ENCODE measurements at places on chromosomes 7 and 10. TPM values are rescaled to one million over a fixed set of nuclear protein-coding genes. Genes with fewer than 3 reads are reported as not detected.

TRAPPC14 gene
- total RNA-seq, result 7.4 TPM

- no peaks in the 10 kb centered on the region for H3K27me3 ChIP-seq
- DNase-seq, result peak; percentile 66
- peak overlapping the region; percentile 87 for H3K27ac ChIP-seq
These were observed 27.8 kb downstream of the MRC1 start for GRCh38 chr10:17836942-17837341.

- no peak overlapping the region for H3K27ac ChIP-seq
- H3K4me1 ChIP-seq, result peaks cover 21% of the 10 kb centered on the region
- H3K4me3 ChIP-seq, result no peak overlapping the region
- no peaks in the 10 kb centered on the region for H3K36me3 ChIP-seq
These were observed 19.6 kb upstream of the CDCA7L start for GRCh38 chr7:21965291-21965690.

- H3K4me1 ChIP-seq, result peaks cover 35% of the 10 kb centered on the region
- H3K36me3 ChIP-seq, result no peaks in the 10 kb centered on the region
- H3K4me3 ChIP-seq, result no peak overlapping the region
- no peak overlapping the region for H3K27ac ChIP-seq
- DNase-seq, result no peak
These were observed 151.5 kb upstream of the SHH start for GRCh38 chr7:155963771-155964195.

- no peak overlapping the region for H3K4me3 ChIP-seq
- no peaks in the 10 kb centered on the region for H3K4me1 ChIP-seq
- H3K36me3 ChIP-seq, result no peaks in the 10 kb centered on the region
These were observed 166.2 kb upstream of the PRR15 start for GRCh38 chr7:29397398-29397797.

GRCh38 chr10:49309691-49310411, 10.9 kb downstream of the C10orf71 start:
- no peaks in the 10 kb centered on the region for H3K36me3 ChIP-seq
- H3K27me3 ChIP-seq, result no peaks in the 10 kb centered on the region
- no peak overlapping the region for H3K4me3 ChIP-seq
- DNase-seq, result no peak
- H3K4me1 ChIP-seq, result no peaks in the 10 kb centered on the region

ADAMTS14 gene
- 0.66 TPM for total RNA-seq

HGF gene
- total RNA-seq, result not detected

DNA sequence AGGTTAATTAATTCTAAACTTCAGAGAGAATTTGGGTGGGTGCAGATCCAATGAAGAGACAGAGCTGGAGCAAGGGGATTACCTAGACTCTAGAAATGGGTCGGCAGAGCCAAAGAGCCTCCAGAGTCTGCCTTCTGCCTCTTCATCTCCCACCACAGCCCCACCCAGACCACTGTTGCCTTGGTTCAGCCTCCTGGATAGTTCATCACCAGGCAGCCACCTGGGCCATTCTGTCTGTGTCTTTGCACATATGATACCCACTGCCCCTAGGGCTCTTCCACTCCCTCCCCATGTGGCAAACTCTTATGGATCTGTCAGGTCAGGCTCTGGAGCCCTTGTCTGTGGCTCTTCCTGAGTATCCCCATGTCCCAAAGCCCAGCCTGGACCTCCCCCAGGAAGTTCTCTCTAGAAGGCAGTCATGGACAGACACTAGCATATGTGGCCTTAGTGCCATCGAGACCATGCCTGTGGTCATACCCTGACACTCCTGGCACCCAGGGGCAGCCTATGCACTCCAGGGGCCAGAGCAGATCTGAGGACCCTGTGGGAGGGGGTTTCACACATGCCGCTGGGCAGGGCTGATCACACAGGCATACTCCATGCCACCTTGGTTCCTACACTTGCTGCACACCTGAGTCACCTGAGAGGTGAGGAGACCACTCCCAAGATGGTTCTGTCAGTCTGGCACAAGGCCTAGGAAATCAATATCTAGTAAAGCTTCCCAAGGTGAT, 41.6 kb downstream of the FRMPD2 start:
- no peak for DNase-seq
- no peaks in the 10 kb centered on the region for H3K36me3 ChIP-seq
- no peaks in the 10 kb centered on the region for H3K4me1 ChIP-seq
- no peak overlapping the region for H3K27ac ChIP-seq

Measured in SJSA1 (cell line).